ENCODE measurements at places on chromosomes 5 and 9.

GRCh38 chr9:38337181-38337580, 55.3 kb upstream of the ALDH1B1 start:
- no peak for DNase-seq

DNA sequence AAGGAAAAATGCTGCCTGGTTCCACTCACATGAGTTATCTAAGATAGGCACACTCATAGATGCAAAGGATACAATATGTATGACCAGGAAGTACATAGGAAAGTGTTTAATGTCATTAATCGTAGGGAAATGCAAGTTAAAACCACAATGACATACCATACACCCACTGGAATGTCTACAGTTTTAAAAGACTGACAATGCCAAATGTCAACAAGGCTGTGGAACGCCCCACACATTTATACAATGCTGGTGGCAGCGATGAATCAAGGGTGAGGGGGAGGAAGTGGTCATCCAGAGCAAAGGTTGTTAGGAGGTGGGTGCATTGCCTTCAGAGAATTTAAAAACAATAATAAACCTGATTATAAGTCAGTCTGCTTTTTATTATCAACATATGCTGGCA, 437.8 kb downstream of the ARHGEF28 start:
- no peak for DNase-seq

DNA sequence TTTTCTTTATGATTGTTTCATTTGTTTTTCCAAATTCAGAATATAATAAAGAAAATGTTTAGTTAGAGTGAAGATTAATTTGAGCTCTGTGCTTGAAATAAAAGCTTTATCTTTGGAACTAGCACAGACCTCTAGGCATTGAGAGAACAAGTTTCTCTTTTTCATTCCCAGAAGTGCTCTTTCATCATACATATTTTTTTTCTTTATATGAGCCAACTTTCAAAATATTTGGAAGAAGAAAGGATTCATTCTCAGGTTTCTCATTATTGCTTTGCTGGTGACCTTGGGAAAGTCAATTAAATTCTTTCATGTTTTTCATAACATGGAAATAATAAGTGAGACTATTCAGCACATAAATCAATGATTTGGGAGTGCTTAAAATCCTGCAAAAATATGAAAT, 16.8 kb downstream of the CTXN3 start:
- no peak for DNase-seq

- peak; percentile 25 for DNase-seq
Measured at GRCh38 chr5:1522601-1523479, 920 bp downstream of the LPCAT1 start.

GRCh38 chr9:81717061-81717746, 27.9 kb upstream of the TLE1 start:
- no peak for DNase-seq

DNA sequence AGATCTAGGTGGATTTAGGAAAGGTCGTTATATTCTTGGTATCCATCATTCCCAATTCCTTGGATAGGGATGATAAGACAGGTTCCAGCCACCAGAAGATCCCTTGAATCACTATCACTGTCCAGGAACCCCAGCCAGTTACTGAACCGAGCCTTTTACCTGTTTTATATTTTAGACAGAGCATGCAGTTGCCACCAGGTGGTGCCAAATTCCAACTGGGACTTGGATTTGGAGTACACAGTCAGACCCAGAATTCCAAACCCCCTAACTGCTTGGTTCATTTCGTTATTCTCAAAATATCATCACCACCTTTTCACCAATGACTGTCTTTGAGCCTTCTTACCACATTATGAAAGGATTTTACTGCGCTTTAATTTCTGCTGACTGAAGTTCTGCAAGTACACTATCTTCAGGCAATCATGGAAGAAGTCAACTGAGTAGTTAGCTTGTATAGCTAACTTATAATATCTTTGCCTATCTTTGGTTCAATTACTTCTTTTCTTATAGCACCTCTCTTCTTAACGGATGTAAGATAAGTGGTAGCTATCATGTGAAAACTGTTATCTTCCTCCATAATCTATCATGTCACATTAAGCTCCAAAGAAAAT, 191.8 kb downstream of the PRR16 start:
- DNase-seq = no peak

GRCh38 chr5:39187831-39188731, 31.3 kb downstream of the FYB1 start:
- no peak for DNase-seq

GRCh38 chr9:21996858-21997257, 2.3 kb downstream of the CDKN2B-AS1 start:
- DNase-seq = no peak

DNA sequence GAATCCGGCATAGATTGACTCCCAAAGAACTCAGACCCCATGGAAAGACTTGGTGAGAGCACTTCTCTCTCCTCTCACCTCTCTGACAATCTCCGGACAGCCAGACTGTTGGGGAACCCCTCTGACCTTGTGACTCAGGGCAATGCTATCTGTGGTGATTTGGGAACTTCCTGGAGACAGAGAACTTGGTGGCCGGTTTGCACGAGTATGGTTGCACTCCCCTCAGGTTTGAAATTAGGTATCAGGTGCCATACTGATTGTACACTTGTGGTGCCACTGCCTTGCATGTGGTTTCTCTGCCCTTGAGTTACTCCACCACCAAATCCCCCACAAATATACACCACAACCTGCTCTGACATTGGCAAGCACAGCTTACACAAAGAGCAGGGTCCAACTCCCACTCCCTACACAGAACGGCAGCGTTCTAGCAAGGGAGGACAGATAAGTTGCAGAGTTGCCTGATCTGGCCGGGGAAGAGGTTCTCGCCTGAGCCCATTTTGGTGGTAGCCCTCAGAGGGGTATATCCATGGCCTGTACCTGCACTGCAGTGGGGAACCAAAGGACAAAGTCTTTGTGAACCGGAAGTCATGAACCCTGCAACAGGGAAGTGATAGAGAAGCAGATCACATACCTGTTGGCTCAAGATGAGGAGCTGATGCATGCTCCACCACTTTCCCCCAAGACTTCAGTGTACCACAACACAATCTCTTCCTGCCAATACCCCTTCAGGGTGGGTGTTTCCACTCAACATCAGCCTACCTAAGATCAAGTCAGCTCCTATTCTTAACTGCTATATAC, 255.1 kb downstream of the MCTP1 start:
- DNase-seq = no peak

- DNase-seq = no peak
Measured at GRCh38 chr5:176533894-176534611, 3.1 kb downstream of the RNF44 start.

Measured in stimulated activated CD4-positive, alpha-beta T cell treated with anti-CD3 and anti-CD28 coated beads, Interleukin-4, amount 100 ng/mL, for 1 hour (primary cell).